ENCODE measurements at places on chromosomes 5 and 9.

DNA sequence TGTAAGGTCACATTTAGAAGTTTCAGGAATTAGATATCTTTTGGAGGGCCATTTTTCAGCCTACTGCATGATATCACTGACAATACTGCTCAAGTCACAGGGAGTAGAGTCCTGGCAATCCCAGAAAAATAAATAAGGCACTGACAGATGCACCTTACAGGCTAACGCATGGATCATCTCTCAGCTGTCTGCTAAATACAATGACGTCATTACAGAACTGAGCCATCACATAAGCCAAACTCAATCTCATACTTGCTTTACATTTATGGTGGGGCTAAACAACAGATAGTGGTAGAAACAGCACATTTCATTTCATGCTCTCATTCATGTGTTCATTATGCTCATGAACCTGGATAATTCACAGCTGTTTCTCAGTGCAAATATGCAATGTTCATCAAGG is 243.7 kb downstream of the SEMA5A start:
- DNase-seq = no peak

GRCh38 chr9:127644146-127644827 is 32.2 kb downstream of the STXBP1 start:
- no peak for DNase-seq

GRCh38 chr9:76371901-76372300 is 22.3 kb downstream of the RFK start:
- DNase-seq = no peak

- DNase-seq = no peak
Measured at GRCh38 chr5:171667341-171668096, 118.1 kb upstream of the SMIM23 start.

DNA sequence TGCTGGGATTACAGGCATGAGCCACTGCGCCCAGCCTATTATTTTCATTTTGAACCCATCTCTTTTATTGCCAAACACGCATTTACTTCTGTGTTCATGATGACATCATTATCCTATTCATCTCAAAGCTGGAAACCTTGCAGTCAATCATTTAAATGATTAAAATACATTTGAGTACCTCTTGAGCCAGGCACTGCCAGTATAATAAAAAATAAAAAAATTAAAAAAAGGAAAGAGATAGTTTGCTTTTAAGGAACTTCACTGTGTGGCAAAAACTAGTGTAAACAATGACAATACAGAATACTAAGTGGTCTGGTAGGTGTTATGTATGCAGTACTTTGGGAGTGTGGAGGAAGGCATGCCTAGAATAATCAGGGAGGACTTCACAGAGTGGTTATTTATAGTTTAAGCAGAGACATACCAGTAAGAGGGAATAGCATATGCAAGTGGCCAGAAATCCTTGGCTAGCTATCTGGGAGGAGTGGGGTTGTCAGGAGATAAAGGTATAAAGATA is 8.6 kb downstream of the NSD1 start:
- DNase-seq = no peak

DNA sequence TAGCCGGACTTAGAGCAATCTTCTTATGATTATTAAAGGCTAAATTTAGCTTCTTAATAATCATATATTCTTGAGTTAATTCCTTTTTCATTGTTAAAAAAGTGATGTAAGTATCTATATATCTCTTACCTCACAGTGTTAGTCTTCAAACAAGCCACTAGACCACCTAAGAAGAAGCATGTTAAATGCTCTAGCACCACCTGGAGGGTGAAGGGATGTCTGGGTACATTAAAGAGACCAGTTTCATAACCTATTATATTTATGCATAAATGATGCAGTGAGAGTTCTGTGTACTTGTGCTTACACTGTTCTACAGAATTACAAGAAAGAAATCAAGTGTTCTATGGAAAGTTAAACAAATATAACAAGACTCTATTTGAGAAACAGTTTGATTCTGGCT is 55.9 kb upstream of the SLCO6A1 start:
- DNase-seq = no peak

GRCh38 chr5:14463629-14464028 is 118.0 kb upstream of the OTULINL start:
- DNase-seq = no peak

GRCh38 chr9:691825-692400 is 149.6 kb upstream of the DMRT1 start:
- DNase-seq = no peak

GRCh38 chr9:136644593-136645351 is 17.9 kb upstream of the EGFL7 start:
- peak; percentile 89 for DNase-seq

DNA sequence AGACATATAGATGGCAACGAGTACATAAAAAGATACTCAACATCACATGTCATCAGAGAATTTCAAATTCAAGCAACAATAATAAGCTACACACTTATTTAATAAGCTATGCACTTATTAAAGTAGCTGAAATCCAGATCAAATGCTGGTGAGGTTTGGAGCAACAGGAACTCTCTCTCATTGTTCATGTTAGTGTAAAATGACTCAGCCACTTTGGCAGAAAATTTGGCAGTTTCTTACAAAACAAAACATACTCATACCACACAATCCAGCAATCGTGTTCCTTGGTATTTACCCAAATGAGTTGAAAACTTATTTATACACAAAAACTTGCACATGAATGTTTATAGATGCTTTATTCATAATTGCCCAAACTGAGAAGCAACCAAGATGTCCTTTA is 131.5 kb upstream of the NFIL3 start:
- DNase-seq = no peak

- DNase-seq = no peak
Measured at GRCh38 chr5:55634209-55634805, 77.8 kb downstream of the SLC38A9 start.

- DNase-seq = no peak
Measured at GRCh38 chr9:19232823-19233194, 2.3 kb downstream of the DENND4C start.

DNA sequence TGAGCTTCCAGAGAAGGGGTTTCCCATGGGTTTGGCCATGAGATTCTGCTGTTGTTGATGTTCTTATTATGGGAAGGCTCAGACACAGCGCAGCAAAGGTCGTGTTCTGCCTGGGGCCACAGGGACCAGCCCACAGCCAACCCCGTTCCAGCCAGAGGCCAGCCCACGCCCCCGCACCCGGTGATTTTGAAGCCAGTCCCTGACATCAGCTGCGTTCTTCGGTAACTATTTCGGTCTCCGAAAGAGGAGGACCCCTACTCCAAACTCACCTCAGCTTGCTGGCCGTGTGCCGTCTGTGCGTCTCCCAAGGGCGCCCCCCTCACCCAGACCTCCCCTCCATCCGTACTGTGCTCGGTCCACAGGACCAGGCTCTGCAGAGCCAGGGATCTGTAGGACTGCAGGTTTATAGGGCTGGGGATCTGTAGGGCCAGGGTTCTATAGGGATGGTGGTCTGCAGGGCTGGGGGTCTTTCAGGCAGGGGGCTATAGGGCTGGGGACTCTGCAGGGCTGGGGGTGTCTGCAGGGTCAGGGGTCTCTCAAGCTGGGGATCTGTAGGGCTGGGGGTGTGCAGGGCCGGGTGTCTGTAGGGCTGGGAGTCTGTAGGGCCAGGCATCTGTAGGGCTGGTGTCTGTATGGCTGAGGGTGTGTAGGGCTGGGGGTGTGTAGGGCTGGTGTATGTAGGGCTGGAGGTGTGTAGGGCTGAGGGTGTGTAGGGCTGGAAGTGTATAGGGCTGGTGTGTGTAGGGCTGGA is 11.8 kb downstream of the COL5A1 start:
- DNase-seq = no peak

DNA sequence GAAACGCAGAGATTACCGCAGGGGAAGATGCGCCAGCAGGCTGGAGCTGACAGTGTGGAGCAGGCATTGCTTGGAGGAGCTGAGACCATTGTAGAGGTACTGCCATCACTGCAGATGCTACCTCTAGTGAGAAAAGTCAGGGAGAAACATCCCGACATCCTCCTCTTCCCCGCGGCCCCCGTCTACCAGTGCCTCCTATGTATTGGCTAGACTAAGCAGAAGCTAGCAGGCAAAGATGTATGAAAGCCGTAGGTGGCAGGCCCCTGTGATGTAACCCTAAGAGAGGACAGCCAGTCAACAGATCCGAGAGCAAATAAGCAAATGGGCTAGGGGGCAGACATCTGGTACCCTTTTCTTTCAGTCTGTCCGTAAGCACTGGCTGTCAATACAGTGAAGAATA is 115.5 kb upstream of the ACTBL2 start:
- no peak for DNase-seq

DNA sequence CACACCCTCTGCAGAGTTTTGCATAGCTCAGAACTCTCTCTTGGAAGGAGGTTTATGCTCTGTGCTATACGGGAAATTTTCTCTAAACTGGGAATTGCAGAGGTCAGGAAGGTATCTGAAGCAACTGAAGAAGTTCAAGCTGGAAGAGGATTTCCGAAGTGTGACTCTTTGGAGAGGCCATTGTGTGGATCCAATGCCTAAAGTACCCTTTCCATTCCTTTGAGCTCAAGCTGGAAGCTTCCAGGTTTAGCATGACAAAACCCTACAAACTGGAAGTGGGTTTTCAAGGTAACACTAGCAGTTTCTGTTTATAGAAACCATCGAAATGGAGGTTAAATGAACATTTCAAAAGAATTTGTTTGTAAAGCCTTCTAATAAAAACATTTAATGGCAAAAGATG is 187.1 kb downstream of the CFAP90 start:
- DNase-seq = no peak

DNA sequence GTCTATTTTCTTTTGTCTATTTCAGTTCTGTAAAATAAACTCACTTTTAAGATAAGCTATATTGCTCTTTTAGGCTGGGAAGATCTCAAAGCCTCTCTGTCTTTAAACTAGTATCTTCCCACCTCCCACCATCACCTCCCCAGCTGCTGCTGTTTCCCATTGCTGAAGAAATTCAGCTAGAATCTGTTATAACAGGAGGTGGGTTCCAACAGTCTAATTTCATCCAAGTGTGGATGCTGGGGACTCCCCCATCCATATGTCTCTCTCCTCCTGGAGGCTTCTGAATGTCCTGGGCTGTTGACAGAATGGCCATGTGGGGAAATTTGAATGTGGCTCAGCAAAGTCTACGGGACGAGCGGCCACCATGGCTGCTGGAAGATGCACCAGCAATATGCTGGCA is 301.0 kb downstream of the RASEF start:
- no peak for DNase-seq

GRCh38 chr9:31674264-31674663 is 710.2 kb upstream of the ACO1 start:
- no peak for DNase-seq

DNA sequence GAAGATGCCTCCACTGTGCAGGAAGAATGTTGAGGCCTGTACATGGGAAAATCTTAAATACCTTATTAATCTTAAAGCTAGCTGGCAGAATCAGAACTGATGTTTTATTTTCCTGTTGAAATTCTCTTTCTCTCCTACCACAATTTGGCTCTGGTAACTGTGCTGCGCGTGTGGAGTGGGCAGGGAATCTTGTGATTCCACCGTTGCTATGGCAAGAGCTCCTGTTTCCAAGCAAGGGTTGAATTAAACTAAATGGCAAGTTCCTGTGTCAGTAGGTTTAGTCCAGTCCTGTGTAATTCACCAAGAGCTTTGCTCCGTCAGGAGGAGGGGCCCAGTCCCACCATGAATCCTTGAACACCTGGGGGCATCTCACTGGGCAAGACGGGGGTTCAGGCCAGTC is 36.4 kb downstream of the NXNL2 start:
- no peak for DNase-seq

Measured in activated CD8-positive, alpha-beta memory T cell treated with anti-CD3 and anti-CD28 coated beads for 24 hours (primary cell).